ENCODE measurements at places on chromosomes 5 and 9.

DNA sequence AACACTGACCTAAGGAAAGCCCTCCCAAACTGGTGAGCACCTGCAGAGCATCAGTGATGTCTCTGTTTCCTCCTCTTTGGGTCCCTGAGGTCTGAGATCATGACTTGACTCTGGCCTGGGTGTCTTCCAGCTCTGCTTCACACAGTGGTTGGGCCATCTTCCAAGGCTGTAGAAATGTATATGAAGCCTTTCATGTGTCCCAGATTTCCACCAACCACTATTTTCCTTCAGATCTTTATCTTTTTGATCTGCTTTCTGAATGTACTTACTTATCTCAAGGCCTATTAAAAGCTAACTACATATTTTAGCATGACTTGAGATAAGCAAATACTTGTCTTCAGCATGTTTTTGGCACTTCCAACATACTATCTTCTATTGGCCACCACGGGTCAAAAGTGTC is 47.1 kb downstream of the PRELID2 start:
- DNase-seq: no peak

DNA sequence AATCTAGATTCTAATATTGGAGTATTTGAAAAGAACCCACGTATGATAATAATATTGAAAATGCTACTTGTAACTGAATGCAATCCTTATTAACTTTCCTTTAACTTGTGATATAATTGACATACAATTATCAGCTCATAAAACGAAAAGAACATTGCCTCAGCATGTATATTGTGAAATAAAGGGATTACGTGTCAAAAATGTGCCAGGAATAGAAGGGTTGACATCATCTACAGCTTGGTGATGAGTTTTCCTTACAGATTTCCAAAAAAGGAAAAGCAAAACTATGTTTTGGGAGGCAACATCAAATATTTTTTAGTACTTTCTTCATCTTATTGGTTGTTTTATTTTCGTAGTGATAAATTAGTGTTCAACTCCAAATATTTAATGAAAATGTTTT is 266.0 kb upstream of the PTGER4 start:
- DNase-seq: no peak

GRCh38 chr5:159095151-159095721 is 4.5 kb downstream of the EBF1 start:
- no peak for DNase-seq

DNA sequence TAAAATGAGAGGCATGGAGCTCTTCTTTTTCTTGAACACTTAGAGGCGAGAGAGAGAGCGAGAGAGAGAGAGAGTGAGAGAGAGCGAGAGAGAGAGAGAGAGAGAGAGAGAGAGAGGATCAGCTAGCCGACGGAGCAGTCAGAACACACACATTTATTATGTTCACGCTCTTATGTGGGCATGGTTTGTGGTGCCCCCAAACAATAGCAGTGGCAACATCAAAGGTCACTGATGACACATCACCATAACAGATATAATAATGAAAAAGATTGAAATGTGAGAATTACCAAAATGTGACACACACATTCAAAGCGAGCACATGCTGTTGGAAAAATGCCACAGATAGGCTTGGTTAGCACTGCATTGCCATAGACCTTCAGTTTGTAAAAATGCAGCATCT is 116.1 kb downstream of the KDM4C start:
- DNase-seq: no peak

GRCh38 chr5:180600554-180601041 is 9.3 kb upstream of the SCGB3A1 start:
- no peak for DNase-seq

- no peak for DNase-seq
Measured at GRCh38 chr5:96408841-96409538, 24.1 kb downstream of the PCSK1 start.

- no peak for DNase-seq
Measured at GRCh38 chr5:60487885-60488442, 212.0 kb downstream of the DEPDC1B start.

- DNase-seq: no peak
Measured at GRCh38 chr5:151295791-151296477, 7.6 kb downstream of the SLC36A3 start.

- DNase-seq: no peak
Measured at GRCh38 chr5:122547669-122548068, 227.2 kb upstream of the SNX2 start.

DNA sequence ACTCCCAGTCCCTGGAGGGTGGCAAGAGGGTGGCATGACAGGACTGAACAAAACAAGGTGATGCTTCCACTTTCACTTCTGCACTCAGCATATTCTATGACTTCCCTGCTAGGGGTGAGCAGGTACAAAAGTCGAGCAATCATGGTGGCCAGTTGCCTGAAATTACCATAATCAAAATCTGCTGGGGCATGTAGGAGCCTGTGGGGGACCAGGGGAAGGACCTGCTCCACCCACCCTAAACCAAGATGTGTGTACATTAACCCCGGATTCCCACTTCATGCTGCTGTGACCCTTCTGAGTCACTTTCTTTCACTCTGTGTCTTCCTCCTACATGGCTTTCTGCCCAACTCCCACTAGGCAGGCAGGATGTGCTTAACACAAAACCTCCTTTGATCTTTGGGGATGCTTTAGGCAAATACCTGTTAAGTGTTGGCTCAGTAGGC is 73.3 kb upstream of the PHF24 start:
- no peak for DNase-seq

DNA sequence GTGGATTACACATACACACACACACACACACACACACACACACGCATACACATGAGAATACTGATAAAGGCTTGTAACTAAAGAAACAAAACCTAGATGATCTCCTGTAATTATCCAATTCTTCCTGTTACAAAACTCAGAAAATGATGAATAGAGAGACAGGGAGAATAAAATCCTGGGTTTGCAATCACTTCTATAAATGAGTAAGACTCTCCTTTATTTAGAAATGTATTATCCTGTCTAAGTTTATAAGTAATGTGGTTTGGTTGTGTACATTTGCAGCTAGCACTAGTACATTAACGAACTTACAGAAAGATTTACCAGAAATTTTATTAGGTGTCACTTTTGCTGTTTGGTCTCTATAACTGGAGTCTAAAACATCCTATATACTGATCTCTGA is 2.8 kb upstream of the PRR16 start:
- DNase-seq: no peak

DNA sequence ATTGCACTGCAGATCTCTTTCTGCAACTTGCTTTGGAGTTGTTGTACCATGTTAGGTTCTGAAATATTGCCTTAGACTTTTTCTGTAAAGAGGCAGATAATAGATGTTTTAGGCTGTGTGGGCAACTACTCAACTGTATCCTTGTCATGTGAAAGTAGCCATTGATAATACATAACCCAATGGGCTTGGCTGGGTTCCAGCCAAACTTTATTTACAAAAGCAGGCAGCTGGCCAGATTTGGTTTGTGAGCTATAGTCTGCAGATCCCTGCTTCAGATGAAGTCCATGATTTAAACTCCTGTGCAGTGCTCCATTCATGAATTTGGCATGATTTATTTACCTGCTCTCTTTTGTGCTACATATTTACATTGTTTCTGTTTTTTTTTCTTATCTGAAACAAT is 300.4 kb downstream of the IRX2 start:
- DNase-seq: no peak

- DNase-seq: no peak
Measured at GRCh38 chr5:86971034-86971571, 296.6 kb upstream of the RASA1 start.

DNA sequence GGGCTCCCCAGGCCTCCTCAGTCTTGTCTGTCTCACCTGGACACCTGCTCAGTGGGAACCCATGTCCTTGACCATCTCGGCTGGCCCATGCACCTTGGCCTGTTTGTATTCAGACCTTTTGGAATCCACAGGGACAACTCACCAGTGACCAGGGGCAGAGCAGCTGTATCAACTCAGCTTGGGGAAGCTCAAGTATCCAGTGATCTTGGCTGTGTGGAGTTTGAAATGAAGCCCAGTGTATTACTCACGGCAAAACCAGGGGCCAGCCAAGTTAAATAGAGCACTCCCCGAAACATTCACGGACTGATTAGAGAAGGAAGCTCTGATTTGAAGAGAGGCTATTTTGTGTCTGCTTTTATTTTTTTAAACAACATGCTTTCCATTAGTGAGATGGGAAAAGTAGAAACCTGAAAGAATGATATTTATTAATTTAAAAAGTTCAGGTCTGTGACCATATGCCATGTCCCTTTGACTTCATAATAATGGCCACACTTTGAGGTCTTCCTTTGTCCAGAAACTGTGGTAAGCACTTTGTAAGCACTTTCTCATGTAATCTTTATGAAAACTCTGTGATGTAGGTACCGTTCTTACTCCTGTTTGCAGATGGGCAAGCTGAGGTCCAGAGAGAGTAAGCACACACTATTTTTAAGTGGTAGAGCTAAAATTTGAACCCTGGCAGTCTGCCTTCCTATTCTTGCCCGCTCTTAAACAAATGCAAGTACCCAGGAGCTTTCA is 656.5 kb downstream of the BNC2 start:
- DNase-seq: no peak

GRCh38 chr5:131210151-131210510 is 39.4 kb downstream of the LYRM7 start:
- DNase-seq: no peak
